ENCODE measurements at places on chromosomes 16 and 17.

DNA sequence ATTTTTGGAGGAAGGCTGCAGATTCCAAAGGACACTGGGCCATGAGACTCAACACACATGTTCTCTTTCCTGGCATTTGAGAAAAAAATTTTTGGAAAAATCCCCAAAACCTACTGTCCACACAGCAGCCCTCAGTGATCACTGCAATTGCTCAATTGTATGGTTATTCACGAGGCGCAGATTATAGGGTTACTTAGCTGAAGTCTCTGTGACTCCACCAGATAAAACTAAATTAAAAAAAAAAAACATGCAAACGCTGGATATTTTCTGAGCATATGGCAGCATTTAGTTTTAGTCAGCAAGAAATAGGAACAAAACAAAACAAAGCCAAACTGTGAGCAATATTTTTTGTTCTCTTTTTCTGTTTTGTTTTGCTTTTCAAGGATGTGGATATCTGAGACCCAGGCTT is 83.8 kb upstream of the FAM20A start:
- H3K4me3 ChIP-seq: no peak overlapping the region
- no peak for DNase-seq
- H3K4me1 ChIP-seq: no peaks in the 10 kb centered on the region
- peaks cover 3% of the 10 kb centered on the region for H3K27me3 ChIP-seq

- DNase-seq: peak; percentile 71
- peaks cover 27% of the 10 kb centered on the region for H3K36me3 ChIP-seq
- H3K27ac ChIP-seq: peak overlapping the region; percentile 96
- no peaks in the 10 kb centered on the region for H3K27me3 ChIP-seq
- peak overlapping the region; percentile 65 for H3K4me3 ChIP-seq
- H3K4me1 ChIP-seq: peaks cover 98% of the 10 kb centered on the region
Observed at GRCh38 chr17:77441130-77441920, 300.6 kb downstream of the SEC14L1 start.

GRCh38 chr17:36464765-36465088 is 21.8 kb upstream of the ZNHIT3 start:
- no peak overlapping the region for H3K4me3 ChIP-seq
- no peaks in the 10 kb centered on the region for H3K36me3 ChIP-seq
- H3K27ac ChIP-seq: no peak overlapping the region
- peaks cover 40% of the 10 kb centered on the region for H3K27me3 ChIP-seq
- DNase-seq: no peak

- no peaks in the 10 kb centered on the region for H3K27me3 ChIP-seq
- H3K36me3 ChIP-seq: peaks cover 20% of the 10 kb centered on the region
- H3K27ac ChIP-seq: no peak overlapping the region
- DNase-seq: no peak
- H3K4me3 ChIP-seq: no peak overlapping the region
- peaks cover 7% of the 10 kb centered on the region for H3K4me1 ChIP-seq
Observed at GRCh38 chr17:78039581-78039980, 81.1 kb downstream of the TNRC6C start.

- peak overlapping the region; percentile 78 for H3K4me3 ChIP-seq
- H3K4me1 ChIP-seq: peaks cover 11% of the 10 kb centered on the region
- no peak for DNase-seq
- peak overlapping the region; percentile 66 for H3K27ac ChIP-seq
- H3K36me3 ChIP-seq: no peaks in the 10 kb centered on the region
Observed at GRCh38 chr17:76382351-76382802, 2.0 kb upstream of the SPHK1 start.

GRCh38 chr17:68710976-68711375 is 109.8 kb upstream of the FAM20A start:
- no peak for DNase-seq
- H3K4me3 ChIP-seq: no peak overlapping the region
- no peaks in the 10 kb centered on the region for H3K4me1 ChIP-seq
- H3K36me3 ChIP-seq: no peaks in the 10 kb centered on the region
- H3K27ac ChIP-seq: no peak overlapping the region

DNA sequence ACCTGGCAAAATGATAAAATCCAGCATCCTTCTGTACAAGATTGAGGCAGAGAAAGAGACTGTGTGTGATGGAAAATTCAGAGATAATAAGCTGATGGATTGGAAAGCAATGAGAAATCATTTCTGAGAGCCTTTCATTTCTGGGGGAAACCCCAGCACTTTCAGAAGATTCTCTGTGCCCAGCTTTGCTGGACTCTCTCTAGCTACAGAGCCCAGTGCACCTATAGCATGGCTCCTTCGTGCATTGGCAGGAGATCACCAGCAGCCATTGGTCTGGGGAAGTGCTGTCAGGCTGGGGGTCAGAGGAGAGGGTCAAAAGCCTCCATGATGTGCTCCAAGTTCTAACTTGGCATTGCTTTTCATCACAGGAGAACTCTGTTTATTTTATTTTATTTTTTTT is 259.9 kb downstream of the SOX9 start:
- no peak for DNase-seq
- no peaks in the 10 kb centered on the region for H3K36me3 ChIP-seq
- H3K27me3 ChIP-seq: peaks cover 2% of the 10 kb centered on the region
- no peaks in the 10 kb centered on the region for H3K4me1 ChIP-seq

GRCh38 chr17:37358830-37359681 is 16.7 kb upstream of the C17orf78 start:
- H3K4me3 ChIP-seq: peak overlapping the region; percentile 95
- H3K27me3 ChIP-seq: no peaks in the 10 kb centered on the region
- peaks cover 26% of the 10 kb centered on the region for H3K4me1 ChIP-seq
- H3K36me3 ChIP-seq: no peaks in the 10 kb centered on the region
- peak; percentile 95 for DNase-seq
- peak overlapping the region; percentile 79 for H3K27ac ChIP-seq
